ENCODE measurements at places on chromosomes 16 and 17. TPM values are rescaled to one million over a fixed set of nuclear protein-coding genes. Genes with fewer than 3 reads are reported as not detected.

RNF112 gene
- total RNA-seq: 0.92 TPM

ZNF830 gene
- total RNA-seq: 13.4 TPM

HOXB6 gene
- total RNA-seq: 3.1 TPM

SLC16A3 gene
- total RNA-seq: 32.9 TPM

SARM1 gene
- 2.5 TPM for total RNA-seq

ABHD15 gene
- total RNA-seq: 4.3 TPM

KRTAP9-2 gene
- not detected for total RNA-seq

DNA sequence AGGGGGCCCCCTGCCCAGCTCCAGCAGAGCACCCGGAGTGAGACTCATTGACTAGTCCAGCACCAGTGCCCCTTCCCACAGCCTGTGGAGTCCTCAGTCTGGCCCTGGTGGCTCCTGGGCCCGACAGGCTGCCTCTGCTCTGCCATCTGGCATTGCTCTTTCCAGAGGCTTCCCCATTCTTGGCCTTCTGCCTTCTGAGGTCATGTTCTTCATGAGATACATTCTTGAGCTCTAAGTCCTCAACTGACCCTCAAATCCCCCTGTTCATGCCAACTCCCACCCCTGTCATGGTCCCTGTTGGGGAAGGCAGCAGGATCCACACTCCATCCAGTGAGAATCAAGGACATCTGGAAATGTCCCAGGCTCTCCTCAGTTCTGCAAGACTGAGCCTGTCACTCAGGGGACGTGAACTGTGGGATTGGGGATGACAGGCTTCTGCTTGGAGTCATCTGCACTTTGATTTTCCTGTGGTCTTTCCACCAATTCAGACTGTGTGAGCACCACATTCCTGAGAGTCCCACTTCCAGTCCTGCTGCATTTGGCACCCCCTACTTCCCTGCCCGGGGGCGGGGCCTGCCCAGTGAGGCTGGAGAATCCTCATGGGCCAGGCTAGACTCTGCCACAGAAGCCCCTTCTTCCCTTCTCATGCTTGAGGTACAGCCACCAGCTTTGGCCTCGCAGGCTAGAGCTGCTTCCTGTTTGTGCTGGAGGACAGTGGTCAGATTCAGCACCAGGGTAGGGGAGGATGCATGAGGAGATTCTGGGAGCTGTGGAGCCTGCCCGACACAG is 2.7 kb downstream of the TRPV2 start:
- no peak for DNase-seq

GRCh38 chr16:27302126-27302525 is 11.6 kb upstream of the IL4R start:
- DNase-seq: no peak

DNA sequence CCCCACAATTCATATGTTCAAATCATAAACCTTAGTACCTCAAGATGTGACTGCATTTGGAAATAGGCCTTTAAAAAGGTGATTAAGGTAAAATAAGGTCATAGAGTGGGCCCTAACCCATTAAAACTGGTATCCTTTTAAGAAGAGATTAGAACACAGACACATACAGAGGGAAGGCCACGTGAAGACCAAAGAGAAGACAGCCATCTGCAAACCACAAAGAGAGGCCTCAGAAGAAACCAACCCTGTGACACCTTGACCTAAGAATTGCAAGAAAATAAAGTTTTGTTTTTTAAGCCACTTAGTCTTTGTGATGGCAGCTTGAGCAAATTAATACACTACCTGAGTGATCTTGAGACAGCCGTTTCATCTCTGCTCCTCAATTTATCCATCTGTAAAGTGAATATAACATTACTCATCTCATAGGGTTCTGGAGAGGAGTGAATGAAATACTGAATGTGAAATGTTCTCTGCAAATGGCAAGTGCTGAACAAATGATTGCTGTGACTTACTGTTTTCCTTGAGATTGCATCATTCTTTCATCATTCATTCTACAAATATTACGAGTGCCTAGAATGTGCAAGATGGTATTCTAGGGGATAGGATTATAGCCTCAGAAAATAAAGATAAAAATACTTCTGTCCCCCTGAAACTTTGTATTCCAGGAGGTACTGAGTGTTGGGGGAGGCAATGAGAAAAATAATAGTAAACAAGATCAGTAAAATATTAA is 222.0 kb upstream of the CDH13 start:
- no peak for DNase-seq

- no peak for DNase-seq
Measured at GRCh38 chr17:46117850-46118696, 75.2 kb downstream of the KANSL1 start.

DNA sequence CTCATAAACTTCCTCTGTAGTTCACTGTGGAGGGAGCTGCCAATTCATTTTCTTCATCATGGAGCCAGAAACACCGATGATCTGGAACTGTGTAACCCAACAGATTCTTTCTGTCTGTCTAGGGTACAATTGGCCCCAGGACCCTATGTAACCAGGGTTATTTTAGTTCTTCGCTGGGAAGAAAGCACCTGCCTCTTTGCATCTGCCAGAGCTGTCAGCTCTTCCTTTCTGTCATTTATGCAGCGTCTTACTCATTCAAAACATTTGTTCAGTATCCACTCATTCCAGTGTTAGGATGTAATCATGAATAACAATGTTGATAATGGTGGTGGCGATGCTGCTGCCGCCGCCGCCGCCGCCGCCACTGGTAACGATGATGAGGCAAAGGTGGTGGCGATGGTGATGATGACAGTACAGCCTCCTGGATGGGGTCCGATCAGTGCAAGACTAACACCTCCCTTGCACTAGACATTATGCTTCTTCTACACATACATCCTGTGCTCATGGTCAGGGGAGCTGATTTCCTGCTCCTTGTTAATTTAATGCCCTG is 46.1 kb downstream of the IRX5 start:
- DNase-seq: no peak

GRCh38 chr16:84196727-84197394 is 5.9 kb downstream of the ADAD2 start:
- DNase-seq: no peak

DNA sequence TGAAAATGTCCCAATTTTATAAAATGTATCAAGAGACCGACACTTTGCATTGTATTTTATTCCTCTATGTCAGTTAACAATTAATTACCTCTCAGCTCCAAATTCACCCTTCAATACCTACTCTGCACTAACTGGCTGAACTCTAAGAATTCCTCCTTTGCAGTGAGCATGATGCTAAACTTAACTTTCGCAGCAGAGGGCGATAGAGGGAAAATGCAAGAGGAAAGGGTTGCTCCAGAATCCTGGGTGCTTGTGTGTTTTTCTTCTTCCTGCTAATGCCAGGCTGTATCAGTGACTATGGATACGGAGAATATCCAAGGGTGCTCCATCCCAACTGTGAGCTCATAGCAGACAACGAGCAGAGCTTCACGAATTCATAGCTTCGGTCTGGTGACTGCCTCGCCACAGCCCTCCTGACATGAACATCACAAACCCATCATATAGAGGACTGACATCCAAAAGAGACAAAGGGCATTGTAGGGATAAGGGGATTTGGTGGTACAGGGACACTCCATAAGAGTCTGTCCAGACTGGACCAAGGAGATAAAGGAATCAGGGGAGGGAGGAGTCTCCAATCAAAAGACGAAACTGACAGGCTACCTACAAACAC is 172.9 kb downstream of the STX8 start:
- DNase-seq: no peak

GRCh38 chr17:74631468-74632450 is 8.2 kb upstream of the CD300E start:
- no peak for DNase-seq
